HFFc6 (cell line): ENCODE measurements at places on chromosomes 4 and X. TPM values are rescaled to one million over a fixed set of nuclear protein-coding genes. Genes with fewer than 3 reads are reported as not detected.

- no peaks in the 10 kb centered on the region; the same call in none of the 2 replicates for H3K27me3 ChIP-seq
- no peak overlapping the region for H3K27ac ChIP-seq
- H3K4me3 ChIP-seq, result no peak overlapping the region
- H3K4me1 ChIP-seq, result no peaks in the 10 kb centered on the region
Measured at GRCh38 chr4:41957634-41958033, 22.4 kb downstream of the TMEM33 start.

The TIGD4 gene
- total RNA-seq, result not detected in 3 replicates

GRCh38 chr4:12545812-12546211 is 938.3 kb downstream of the RAB28 start:
- no peak for DNase-seq
- no peaks in the 10 kb centered on the region for H3K27me3 ChIP-seq
- H3K27ac ChIP-seq, result no peak overlapping the region
- no peaks in the 10 kb centered on the region for H3K4me1 ChIP-seq
- no peak overlapping the region for H3K4me3 ChIP-seq

The SOX3 gene
- total RNA-seq, result not detected in 2 replicates

The CSAG1 gene
- total RNA-seq, result not detected in 3 replicates

The GRPR gene
- 0.24 to 0.34 TPM (median 0.26 TPM) in 3 replicates for total RNA-seq

The SLITRK2 gene
- not detected in 3 replicates for total RNA-seq

DNA sequence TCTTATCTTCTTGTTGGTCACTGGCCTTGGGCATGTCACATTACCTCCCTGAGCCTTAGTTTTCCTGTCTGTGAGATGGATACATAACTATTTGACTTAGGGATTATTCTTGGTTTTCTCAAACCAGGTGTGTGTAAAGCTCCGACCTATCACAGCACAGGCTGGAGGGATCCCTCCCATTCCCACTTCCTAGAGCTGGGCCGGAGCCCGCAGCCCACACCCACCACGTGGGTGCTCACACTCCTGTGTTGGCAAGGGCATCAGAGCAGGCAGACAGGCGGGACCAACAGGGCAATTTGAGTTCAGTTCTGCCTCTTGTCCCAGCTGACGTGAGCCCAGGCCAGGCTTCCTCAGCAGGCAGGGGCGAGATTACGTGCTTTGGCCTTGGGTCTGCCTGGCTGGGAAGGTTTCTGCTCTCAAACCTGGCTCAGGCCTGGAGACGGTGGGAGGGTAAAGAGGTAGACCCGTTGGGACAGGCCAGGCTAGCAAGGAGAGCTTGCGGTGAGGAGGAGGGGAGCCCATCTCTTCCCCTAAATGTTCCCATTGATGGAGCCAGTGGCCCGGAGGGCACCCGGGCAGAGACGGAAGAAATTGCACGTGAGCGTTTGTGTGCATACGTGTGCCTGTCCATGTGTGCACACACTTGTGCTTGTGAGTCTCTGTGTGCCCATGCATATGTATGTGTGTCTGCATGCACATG is 734 bp upstream of the SH3TC1 start:
- no peak for DNase-seq
- H3K36me3 ChIP-seq, result no peaks in the 10 kb centered on the region
- peaks cover 14% of the 10 kb centered on the region for H3K4me1 ChIP-seq
- peaks cover 18% of the 10 kb centered on the region for H3K27me3 ChIP-seq
- no peak overlapping the region for H3K27ac ChIP-seq
- H3K4me3 ChIP-seq, result no peak overlapping the region; the same call in 1 of the 2 replicates

- DNase-seq, result peak; percentile 30
- H3K27ac ChIP-seq, result no peak overlapping the region
- no peak overlapping the region for H3K4me3 ChIP-seq
- H3K27me3 ChIP-seq, result peaks cover 3% of the 10 kb centered on the region
Measured at GRCh38 chr4:138639018-138639741, 376.4 kb upstream of the NOCT start.

The CPXCR1 gene
- not detected in 3 replicates for total RNA-seq

The ATP10D gene
- total RNA-seq, result 54.7 and 69.7 TPM in 2 replicates

DNA sequence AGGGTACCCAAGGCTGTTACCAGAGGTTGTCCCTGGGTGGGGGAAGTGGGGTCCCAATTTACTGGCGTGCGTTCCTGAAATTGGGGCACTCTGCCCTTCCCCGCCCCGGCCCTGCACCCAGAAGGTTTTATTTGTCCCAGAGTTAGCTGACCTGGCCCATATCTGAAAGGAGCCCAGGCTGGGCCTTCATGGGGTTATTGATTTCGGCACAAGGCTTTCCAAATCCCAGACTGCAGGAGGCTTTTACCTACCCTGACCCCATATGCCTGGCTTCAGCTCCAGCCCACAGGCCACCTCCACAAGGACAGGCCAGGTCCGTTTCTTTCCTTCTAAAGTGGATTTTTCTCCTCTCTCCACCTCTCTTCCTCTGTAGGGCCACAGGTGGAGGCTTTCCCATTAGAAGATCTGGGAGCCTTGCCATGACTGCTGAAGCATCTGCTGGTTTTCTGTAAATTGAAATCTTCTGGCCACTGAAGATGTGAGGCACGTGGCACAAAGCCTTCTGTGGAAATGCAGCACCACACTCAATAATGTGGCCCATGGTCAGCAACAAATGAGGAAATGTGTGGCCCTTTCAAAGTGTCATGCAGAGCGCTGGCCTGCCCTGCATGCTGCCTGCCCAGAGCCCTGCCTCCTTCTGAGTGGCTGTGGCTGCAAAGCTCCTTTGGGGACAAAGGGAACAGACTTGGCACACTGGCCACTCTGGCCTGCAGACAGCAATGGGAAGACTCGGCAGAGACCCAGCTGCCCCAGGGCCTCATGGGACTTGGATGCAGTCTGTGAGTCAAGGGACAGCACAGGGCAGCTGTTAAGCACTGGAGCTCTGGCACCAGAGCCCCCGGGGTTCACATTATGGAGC is 43.1 kb upstream of the MTM1 start:
- H3K27me3 ChIP-seq, result peaks cover 10% of the 10 kb centered on the region
- H3K4me1 ChIP-seq, result peaks cover 6% of the 10 kb centered on the region; the same call in 1 of the 2 replicates
- H3K4me3 ChIP-seq, result no peak overlapping the region
- no peak for DNase-seq
- H3K27ac ChIP-seq, result no peak overlapping the region

DNA sequence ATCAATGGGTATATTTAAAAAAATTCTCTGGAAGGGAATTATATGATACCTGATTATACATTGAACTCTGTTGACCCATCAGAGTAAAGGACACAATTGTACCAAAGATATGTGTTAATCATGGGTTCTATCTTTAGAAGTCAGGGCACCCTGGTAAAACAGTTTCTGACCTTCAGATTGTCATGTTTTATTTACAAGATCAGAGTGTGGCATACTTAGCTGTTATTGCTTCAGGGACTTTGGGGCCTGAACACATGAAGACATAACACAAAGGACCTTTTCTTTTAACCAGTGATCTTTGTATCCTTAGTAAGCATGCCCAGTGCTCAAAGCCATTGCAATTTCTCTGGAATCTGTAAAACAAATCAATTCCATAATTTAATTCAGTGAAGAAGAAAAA is 204.8 kb upstream of the RPS6KA3 start:
- no peaks in the 10 kb centered on the region for H3K36me3 ChIP-seq
- no peak for DNase-seq
- no peak overlapping the region for H3K4me3 ChIP-seq
- H3K4me1 ChIP-seq, result 0 out of 2 replicates have a peak, but pooled peaks cover 2% of the 10 kb centered on the region
- H3K27ac ChIP-seq, result no peak overlapping the region

DNA sequence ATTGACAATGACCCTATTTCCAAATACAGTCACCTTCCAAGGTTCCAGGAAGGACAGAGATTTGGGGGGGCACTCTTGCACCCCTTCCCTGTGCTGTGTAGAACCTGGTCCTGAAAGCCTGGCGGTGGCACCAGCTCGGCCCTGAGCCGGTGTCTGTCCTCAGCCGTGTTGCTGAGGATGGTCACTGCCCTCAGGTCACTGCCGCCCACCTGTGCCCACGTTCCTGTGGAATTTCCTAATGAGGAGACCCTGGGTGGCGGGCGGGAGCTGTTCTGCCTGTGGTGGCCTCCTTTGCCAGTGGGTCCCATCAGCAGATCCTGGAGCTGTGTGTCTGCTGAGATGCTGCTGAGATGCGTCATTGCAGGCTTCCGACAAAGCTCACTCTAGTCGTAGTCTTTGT is 32.9 kb downstream of the NELFA start:
- H3K27ac ChIP-seq, result no peak overlapping the region
- no peaks in the 10 kb centered on the region for H3K4me1 ChIP-seq
- no peak overlapping the region for H3K4me3 ChIP-seq
- H3K27me3 ChIP-seq, result peaks cover 1% of the 10 kb centered on the region; the same call in 1 of the 2 replicates
- peaks cover 40% of the 10 kb centered on the region for H3K36me3 ChIP-seq

- no peaks in the 10 kb centered on the region for H3K36me3 ChIP-seq
- H3K27me3 ChIP-seq, result no peaks in the 10 kb centered on the region
- H3K27ac ChIP-seq, result no peak overlapping the region
- no peak for DNase-seq
- H3K4me1 ChIP-seq, result peaks cover 4% of the 10 kb centered on the region; the same call in 1 of the 2 replicates
Measured at GRCh38 chrX:114962209-114962608, 55.2 kb downstream of the IL13RA2 start.

The IRS4 gene
- total RNA-seq, result not detected in 3 replicates

DNA sequence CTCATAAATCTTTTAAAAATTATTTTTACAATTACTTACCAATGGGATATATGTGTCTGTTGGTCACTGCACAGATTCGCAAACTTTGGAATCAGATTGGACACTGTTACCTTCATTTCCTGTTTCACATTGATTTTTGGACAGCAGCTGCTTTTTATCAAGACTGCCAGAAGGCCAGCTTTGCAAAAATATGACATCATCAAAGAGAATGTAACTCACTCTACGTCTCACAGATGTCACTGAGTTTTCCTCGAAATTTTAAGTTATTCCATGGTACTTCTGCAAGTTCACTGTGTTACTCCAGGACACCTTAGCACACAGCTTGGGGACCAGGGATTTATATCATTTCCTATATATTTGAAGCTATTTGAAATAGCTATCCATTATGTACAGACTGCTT is 31.8 kb upstream of the MAGEB2 start:
- H3K4me1 ChIP-seq, result no peaks in the 10 kb centered on the region
- no peak overlapping the region for H3K4me3 ChIP-seq
- H3K36me3 ChIP-seq, result no peaks in the 10 kb centered on the region
- peaks cover 2% of the 10 kb centered on the region; the same call in 1 of the 2 replicates for H3K27me3 ChIP-seq
- H3K27ac ChIP-seq, result no peak overlapping the region

DNA sequence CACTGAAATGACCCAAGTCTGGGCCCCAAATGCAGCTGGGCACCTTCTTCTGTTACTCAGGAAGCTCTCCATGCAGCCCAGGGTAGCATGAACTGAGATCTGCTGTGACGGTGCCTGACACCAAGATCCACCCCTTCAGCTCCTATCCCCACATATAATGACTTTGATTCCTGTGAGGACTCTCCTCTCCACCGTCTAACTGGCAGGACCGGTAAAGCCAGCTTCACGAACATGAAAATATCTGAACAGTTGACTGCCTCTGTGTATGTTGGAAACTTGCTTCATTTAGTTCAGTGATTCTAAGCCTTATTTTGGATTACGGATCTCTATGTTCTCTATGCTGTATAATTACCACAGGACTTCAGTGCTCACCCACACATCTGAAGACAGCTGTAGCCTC is 115.5 kb upstream of the TMEM150C start:
- no peaks in the 10 kb centered on the region for H3K36me3 ChIP-seq
- H3K4me3 ChIP-seq, result no peak overlapping the region
- H3K4me1 ChIP-seq, result peaks cover 33% of the 10 kb centered on the region
- peaks cover 2% of the 10 kb centered on the region; the same call in 1 of the 2 replicates for H3K27me3 ChIP-seq

DNA sequence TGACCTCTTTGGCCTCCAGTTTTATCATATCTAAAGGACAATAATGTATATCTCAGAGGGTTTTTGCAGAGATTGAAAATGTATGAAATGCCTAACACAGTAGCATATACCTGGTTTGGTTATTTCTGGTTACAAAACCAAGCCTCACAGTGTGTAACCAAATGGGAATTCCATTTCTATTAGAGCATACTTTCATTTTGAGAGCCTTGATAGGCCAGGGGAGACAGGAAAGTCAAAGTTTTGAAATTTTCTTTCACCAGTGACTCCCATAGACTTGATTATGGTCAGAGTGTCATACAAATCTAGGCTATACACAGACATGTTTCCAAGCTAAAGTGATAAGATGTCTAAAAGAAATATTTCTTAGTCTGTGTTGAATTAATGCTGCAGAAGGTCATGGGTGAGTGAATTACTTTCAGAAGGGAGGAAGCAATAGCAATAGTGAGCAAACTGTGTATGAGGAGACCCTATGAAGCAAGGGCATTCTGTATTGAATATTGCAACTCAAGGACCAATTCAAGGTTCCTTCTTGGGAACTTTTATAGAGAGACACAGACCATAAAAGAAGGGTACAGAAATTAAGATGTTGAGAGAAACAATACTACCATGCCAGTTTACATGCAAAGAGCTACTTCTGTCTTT is 151.1 kb downstream of the PDE5A start:
- H3K27ac ChIP-seq, result no peak overlapping the region
- H3K27me3 ChIP-seq, result no peaks in the 10 kb centered on the region
- no peaks in the 10 kb centered on the region for H3K4me1 ChIP-seq
- no peak overlapping the region for H3K4me3 ChIP-seq

The PFKFB1 gene
- total RNA-seq, result not detected in 3 replicates

GRCh38 chr4:147717878-147718277 is 14.0 kb upstream of the ARHGAP10 start:
- H3K27ac ChIP-seq, result no peak overlapping the region
- DNase-seq, result no peak
- H3K4me1 ChIP-seq, result peaks cover 47% of the 10 kb centered on the region
- no peaks in the 10 kb centered on the region for H3K36me3 ChIP-seq
- no peaks in the 10 kb centered on the region for H3K27me3 ChIP-seq

- H3K27me3 ChIP-seq, result no peaks in the 10 kb centered on the region
- H3K36me3 ChIP-seq, result no peaks in the 10 kb centered on the region
- H3K4me3 ChIP-seq, result no peak overlapping the region
- DNase-seq, result no peak
Measured at GRCh38 chrX:75582511-75582910, 59.7 kb upstream of the ZDHHC15 start.

The TXLNG gene
- total RNA-seq, result 7.1 to 9.1 TPM (median 7.7 TPM) in 3 replicates

DNA sequence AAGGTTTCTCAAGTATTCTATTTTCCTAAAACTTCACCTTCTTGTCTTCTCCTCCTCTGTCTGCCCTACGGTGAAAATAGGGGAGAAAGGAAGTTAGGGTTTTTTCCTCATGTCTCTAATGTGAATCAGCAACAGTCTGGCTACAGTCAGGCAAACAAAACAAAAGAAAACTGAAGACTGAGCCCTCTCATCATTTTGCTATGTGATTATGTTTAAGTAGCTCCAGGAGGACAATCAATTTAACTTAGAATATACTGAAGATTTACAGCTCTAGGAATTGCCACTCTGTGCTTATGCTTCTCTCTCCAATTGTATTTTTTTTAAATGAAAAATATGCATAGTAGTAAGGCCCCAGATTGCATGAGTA is 316.2 kb downstream of the GPAT3 start:
- no peaks in the 10 kb centered on the region for H3K27me3 ChIP-seq
- DNase-seq, result peak; percentile 86
- H3K27ac ChIP-seq, result peak overlapping the region; percentile 94
- H3K4me1 ChIP-seq, result peaks cover 75% of the 10 kb centered on the region
- H3K36me3 ChIP-seq, result no peaks in the 10 kb centered on the region

The CLNK gene
- total RNA-seq, result not detected in 3 replicates

The TNIP3 gene
- total RNA-seq, result 0.48 to 0.54 TPM (median 0.49 TPM) in 3 replicates

- H3K36me3 ChIP-seq, result no peaks in the 10 kb centered on the region
- no peak overlapping the region for H3K4me3 ChIP-seq
- H3K27ac ChIP-seq, result no peak overlapping the region
- DNase-seq, result no peak
Measured at GRCh38 chr4:100894339-100894870, 376.6 kb upstream of the EMCN start.

- no peaks in the 10 kb centered on the region for H3K27me3 ChIP-seq
- no peak for DNase-seq
- H3K36me3 ChIP-seq, result no peaks in the 10 kb centered on the region
Measured at GRCh38 chrX:32877592-32877991, 333.8 kb downstream of the DMD start.

The MMRN1 gene
- not detected in 3 replicates for total RNA-seq

The PIN4 gene
- total RNA-seq, result 4.8 to 5.7 TPM (median 5.5 TPM) in 3 replicates

- no peak overlapping the region for H3K4me3 ChIP-seq
- no peaks in the 10 kb centered on the region for H3K27me3 ChIP-seq
- peaks cover 49% of the 10 kb centered on the region for H3K36me3 ChIP-seq
- DNase-seq, result no peak
- H3K4me1 ChIP-seq, result no peaks in the 10 kb centered on the region
Measured at GRCh38 chrX:9503261-9503660, 38.4 kb downstream of the TBL1X start.
